Stimulated activated CD8-positive, alpha-beta memory T cell treated with anti-CD3 and anti-CD28 coated beads, Interleukin-4, amount 100 ng/mL, for 4 hours (primary cell): ENCODE measurements at places on chromosomes 5 and 9.

DNA sequence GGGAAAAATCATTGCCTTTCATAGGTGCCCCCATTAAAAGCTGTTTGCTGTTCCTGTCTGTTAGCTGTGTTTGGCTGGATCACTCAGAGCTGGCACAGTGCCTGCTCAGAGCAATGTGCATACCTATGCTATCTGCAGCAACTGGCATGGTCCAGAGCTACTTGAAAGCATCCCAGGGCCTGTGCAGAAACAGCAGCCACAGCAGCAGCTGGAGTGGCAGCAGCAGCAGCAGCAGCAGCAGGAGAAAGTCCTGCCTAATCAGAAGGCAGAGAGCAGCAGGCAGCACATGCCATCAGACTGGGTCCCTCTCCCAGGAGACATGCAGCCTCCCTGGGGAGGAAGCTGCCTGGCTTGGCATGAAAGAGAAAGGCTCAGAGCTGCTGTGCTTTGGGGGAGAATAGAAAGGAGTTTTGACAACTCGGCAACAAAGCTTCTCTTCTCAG lies 243.8 kb upstream of the WWC1 start:
- DNase-seq, result no peak

GRCh38 chr5:72012906-72013305 lies 94.4 kb upstream of the MAP1B start:
- no peak for DNase-seq

DNA sequence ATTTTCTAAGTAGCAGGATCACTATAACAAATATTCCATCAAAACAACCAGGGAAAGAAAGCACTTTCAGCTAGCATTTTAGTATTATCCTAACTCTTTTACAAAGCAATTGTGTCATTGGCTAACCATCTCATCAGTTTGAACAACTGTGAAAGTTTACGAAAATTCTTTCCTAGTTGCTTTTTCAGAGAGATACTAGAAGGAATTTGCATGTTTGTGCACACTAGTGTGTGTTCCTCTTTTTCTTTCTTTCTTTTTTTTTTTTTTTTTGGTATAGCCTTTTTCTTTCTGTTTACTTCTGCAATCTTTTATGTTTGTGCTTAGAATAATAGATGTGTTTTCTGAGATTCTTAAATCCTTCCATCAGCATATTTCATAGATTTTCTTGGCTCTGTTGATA lies 124.7 kb upstream of the SEMA6A start:
- DNase-seq, result no peak

GRCh38 chr5:18314192-18314778 lies 680.0 kb downstream of the TAF11L14 start:
- no peak for DNase-seq

- DNase-seq, result no peak
Measured at GRCh38 chr9:112028242-112029221, 131.9 kb downstream of the UGCG start.

- no peak for DNase-seq
Measured at GRCh38 chr5:137638841-137639240, 97.0 kb downstream of the KLHL3 start.

GRCh38 chr9:114850871-114851270 lies 45.0 kb upstream of the TNFSF15 start:
- no peak for DNase-seq

DNA sequence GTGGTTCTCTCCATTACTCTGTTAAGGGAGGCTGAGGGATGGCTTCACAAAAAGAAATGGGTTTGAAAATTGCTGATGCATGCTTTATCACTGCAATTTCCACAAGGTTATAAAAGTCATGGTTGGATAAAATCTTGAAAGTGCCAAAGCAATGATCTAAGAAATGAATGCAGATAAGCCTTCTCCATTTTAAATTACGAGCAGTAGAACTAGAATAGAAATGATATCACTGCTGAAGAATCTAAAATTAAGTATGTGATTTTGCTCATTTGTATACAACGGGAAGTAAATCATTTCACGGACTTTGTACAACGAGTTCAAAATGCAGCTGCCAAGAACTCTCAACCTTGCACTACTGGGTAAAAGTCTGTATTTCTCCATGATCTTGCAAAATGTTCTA lies 299.0 kb downstream of the PRELID2 start:
- no peak for DNase-seq

GRCh38 chr9:97046228-97046627 lies 7.3 kb upstream of the CTSV start:
- DNase-seq, result no peak

DNA sequence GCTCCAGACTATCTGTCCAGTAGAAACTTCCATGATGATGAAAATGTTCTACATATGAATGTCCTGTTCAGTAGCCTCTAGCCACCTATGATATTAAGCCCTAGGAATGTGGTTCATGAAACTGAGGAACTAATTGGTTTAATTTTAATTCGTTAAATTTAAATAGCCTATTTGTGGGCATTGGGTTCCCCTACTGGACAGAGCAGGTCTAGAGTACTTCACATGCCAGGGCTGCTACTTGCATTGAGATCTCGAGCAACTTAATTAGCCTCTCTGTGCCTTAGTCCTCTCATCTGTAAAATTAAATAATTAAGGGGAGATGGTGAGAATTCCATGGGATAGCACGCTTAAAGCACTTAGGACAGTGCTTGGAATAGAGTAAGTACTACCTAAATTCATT lies 160.0 kb downstream of the PAPPA start:
- DNase-seq, result no peak

GRCh38 chr5:17004441-17005106 lies 68.5 kb upstream of the MYO10 start:
- DNase-seq, result no peak

DNA sequence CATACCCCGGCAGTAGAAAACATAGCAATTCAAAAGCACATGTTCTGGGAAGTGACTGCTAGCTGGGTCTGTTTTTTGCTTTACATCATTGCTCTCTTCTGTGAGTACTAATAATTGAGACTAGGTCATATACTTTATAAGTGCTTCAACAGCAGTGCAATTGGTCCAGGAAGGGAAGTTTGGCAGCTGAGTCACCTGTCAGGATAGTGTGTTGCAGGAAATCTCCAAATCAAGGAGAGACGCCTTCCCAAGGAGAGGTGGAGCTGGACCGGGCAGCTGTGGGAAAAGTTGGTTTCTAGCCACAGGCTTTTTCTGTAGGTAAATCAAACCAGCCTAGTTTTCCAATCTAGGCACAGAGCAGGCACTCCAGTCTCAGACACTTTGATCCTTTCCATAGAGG lies 330.1 kb downstream of the ENC1 start:
- no peak for DNase-seq

- no peak for DNase-seq
Measured at GRCh38 chr5:142023836-142024235, 11.0 kb upstream of the GNPDA1 start.

DNA sequence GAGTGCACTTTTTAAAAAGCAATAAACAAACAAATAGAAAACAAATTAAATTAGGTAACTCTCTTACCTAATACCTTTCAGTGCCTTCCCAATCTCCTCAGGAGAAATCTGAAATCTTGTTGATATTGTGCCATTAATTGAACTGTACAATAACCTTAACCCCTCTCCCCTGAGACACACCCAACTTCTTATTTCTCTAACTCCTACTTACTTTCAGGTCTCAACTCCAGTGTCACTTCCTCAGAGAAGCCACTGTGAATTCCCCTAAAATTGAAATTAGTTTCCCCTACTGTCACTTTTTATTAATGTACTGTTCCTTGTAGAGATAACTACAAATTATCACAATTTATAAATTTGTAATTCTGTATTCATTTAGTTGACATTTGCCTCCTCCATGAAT lies 295.3 kb upstream of the TNC start:
- no peak for DNase-seq

DNA sequence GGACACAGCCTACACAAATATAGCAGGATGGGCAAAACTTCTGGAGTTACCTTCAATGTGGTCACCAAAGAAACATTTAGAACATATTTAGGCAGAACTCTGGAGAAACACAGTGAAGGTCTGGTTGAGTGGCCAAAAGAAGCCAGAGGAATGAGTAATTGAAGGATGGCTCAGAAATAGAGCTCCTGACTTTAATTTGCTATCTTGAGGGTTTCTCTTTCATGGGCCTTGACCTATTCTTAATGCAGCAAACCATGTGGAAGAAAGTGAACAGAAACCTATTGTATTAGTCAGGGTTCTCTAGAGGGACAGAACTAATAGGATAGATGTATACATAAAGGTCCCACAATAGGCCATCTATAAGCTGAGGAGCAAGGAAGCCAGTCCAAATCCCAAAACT lies 650.5 kb downstream of the ACTL7B start:
- DNase-seq, result no peak

GRCh38 chr5:124751031-124751430 lies 4.6 kb upstream of the ZNF608 start:
- no peak for DNase-seq

GRCh38 chr5:16489322-16489791 lies 23.8 kb upstream of the ZNF622 start:
- no peak for DNase-seq
